ENCODE measurements at places on chromosomes 6 and 20.

GRCh38 chr6:51025082-51025777, 206.6 kb downstream of the TFAP2B start:
- DNase-seq = no peak

- no peak for DNase-seq
Observed at GRCh38 chr6:81049425-81050042, 702.9 kb downstream of the TENT5A start.

DNA sequence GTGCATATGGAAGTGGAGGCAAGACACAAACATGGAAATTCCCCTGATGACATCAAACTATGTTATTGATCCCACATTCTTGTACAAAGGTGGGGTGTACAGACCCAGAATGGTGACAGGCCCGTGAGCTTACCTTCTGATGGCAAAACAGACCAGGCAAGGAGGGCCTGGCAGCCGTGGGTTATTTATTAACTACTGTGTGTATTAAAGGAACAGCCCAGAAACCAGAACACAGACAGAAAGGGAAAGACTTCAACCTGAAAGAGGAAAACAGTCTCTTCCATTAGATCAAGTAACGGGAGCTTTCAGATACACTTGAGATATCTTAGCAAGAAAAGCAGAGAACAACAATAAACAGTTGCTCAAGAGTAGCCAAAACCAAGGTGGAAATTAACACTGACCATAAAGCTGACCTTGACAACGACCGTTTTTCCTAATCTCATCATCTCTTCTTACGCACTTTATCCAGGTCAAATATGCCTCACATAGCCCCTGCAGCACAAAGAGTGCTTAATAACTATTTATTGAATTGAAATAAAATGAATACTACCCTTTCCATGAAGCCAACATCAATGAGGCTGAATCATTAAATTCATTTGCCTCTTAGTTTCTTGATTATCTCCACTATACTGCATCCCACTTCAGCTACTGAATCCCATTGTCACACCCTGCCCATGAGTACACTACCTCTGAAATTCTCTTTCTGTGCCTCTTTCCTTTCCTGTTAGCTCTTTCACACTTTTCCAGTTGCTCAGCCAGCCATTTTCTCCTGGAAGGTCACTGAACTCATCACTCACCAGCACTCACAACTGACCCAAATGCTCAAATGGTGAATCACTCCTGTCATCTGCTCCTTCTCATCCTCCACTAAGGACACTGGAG, 67.4 kb downstream of the MOXD1 start:
- no peak for DNase-seq

DNA sequence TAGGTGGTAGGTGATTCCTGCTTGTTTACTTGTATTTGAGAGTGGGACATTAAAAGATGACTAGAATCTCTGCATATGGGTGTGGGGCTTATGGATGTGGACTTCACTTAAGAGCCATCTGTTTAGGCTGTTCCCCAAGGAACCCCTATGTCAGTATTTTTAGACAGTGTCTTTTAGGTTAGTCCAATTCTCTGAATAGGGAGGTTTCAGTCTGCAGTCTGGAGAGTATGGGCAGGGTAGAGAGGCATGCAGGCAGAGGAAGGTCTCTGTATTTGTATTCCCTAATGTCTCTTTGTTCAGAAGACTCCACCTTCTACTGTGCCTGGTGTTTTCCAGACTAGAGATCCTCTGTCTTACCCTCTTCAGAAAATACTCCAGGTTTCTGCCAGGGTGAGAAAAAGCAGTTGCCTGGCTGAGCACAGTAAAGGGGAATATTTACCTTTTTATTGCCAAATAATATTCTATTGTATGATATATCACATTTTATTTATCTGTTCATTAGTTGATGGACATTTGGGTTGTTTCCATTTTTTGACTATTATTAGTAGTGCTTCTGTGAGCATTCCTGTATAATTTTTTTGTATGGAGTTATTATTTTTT, 19.1 kb downstream of the SLX4IP start:
- no peak for DNase-seq

- no peak for DNase-seq
Observed at GRCh38 chr6:169240591-169241390, 12.9 kb downstream of the THBS2 start.

GRCh38 chr20:10876558-10876957, 202.8 kb upstream of the JAG1 start:
- DNase-seq = no peak

DNA sequence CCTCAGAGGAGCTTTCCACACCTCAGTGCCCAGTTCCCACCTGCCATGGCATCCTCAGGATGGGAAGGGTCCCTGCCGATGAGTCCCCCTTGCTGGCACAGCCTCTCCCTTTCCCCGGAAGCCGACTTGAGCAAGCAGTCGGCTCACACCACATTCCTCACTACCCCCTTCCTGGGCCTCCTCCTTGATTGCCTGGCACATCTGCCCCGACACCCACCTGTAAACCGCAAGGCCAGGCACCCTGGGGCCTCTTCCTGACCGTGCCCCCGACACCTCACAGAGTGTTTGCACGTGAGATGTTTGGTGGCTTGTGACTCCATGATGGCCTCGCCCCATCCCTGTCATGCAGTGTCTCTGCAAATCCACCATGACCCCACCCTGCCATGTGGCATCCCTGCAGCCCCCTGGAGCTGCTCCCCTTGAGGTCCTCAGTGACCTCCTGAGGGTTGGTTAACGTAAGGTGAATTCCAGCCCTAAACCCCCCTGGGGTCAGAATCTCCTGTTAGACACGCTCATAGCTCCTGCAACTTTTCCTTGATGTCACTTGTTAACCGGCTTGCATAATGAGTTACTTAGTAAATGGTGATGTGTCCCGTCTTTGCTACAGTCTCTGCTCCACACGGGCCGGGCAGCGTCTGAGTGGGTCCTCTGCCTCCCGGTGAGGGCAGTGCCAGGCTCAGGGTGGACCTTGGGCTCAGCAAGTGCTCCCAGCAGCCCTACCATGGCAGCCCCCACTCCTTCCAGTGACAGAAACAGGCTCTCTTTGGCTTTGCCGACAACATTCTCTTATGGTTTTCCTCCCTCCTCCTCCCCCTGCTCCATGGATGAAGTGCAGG, 115.9 kb upstream of the FRMD1 start:
- no peak for DNase-seq

GRCh38 chr6:5152460-5152859, 67.3 kb downstream of the PPP1R3G start:
- DNase-seq = no peak

- no peak for DNase-seq
Observed at GRCh38 chr6:74248966-74249365, 553.0 kb downstream of the CD109 start.

GRCh38 chr20:46286977-46287376, 21.3 kb downstream of the CDH22 start:
- no peak for DNase-seq

- no peak for DNase-seq
Observed at GRCh38 chr20:3051385-3052019, 5.7 kb downstream of the MRPS26 start.

- no peak for DNase-seq
Observed at GRCh38 chr6:26197636-26197932, 110.4 kb downstream of the HFE start.

DNA sequence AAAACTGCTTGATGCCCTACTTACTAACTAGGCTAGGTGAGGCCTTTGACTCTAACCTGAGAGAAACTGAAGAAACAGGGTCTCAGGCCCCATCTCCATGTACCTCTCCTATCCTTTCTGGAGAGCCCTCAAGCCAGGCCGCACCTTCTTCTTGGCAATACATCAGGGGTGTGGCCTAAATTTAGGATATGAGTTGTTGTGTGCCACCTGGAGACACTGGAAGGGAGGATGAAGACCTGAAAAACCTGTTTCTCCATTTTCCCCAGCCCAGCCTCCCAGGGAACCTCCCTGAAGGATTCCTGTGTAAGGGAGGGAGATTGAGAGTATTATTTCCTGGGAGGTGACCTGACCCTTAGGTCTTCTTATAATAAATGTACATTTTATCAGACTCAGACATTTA, 3.1 kb downstream of the LY6G6D start:
- DNase-seq = no peak
